Panc1 (cell line): ENCODE measurements at places on chromosomes 2 and 18.

- DNase-seq, result no peak
These were observed 74.3 kb upstream of the CCDC141 start for GRCh38 chr2:179124282-179124681.

DNA sequence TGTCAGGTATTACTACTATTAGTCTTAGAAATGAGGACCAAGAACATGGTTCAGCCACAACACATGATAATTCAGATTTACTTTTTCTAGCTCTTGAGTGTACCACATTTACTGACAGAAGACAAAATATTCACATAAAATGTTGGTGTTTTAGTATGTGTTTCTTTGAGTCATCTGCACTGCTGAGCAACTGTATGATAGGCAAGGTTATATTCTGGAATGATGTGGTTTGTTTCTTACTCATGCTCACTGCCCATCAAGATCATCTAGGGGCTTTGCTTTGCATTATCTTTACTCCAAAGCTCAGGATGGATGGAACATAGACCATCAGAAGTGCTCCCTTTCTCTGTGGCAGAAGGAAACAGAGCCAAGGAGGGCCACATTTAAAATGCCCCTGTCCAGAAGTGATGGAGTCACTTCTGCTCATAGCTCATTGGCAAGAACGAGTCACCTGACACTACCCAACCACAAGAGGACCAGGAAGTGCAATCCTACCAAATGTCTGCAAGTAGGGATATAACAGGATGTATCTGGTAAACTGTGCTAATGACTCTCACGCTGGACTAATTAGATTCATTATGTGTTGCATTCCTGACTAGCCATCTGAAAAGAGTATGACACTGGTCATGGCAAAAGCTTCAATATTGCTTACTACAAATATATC, 81.5 kb downstream of the DIS3L2 start:
- no peak for DNase-seq

DNA sequence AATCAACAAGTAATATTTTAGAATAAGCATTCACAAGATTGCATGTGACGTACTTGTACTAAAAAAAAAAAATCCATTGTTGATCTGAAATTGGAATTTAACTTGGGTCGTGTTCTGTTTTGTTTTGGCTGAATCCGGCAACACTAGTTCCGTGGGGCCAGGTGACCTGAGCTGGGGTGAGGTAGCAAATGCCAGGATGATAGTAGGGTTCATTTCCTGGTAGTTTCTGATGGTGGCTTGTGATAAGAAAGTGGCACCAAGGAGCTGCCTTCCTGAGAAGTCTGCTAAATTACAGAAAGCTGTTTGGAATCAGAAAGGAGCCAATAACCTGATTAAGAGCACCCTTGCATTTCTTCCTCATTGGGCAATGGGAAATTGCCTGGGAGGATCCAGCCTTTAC, 126.4 kb upstream of the DLX2 start:
- no peak for DNase-seq

DNA sequence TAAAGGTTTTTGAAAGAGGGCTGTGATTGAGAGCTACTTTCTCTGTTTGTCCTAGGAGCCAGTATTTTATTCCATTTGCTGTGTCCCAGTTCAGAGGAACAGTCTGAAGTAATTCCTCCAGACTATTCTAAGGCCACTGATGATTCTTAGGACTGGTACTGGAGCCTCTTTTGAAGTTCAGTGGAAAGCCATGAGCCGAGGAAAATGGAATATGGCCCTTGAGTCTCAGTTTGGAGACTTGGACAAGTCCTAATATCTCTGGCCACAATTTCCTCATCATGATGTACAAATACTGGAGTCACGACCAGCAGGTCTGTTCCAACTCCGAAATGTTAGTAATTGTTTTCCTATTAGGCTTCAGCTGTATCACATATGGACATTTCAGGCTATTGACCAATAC, 7.1 kb upstream of the COLEC12 start:
- no peak for DNase-seq

GRCh38 chr2:8095978-8096377, 585.9 kb upstream of the ID2 start:
- DNase-seq, result no peak
